ENCODE measurements at places on chromosomes 12 and 14. TPM values are rescaled to one million over a fixed set of nuclear protein-coding genes. Genes with fewer than 3 reads are reported as not detected.

DNA sequence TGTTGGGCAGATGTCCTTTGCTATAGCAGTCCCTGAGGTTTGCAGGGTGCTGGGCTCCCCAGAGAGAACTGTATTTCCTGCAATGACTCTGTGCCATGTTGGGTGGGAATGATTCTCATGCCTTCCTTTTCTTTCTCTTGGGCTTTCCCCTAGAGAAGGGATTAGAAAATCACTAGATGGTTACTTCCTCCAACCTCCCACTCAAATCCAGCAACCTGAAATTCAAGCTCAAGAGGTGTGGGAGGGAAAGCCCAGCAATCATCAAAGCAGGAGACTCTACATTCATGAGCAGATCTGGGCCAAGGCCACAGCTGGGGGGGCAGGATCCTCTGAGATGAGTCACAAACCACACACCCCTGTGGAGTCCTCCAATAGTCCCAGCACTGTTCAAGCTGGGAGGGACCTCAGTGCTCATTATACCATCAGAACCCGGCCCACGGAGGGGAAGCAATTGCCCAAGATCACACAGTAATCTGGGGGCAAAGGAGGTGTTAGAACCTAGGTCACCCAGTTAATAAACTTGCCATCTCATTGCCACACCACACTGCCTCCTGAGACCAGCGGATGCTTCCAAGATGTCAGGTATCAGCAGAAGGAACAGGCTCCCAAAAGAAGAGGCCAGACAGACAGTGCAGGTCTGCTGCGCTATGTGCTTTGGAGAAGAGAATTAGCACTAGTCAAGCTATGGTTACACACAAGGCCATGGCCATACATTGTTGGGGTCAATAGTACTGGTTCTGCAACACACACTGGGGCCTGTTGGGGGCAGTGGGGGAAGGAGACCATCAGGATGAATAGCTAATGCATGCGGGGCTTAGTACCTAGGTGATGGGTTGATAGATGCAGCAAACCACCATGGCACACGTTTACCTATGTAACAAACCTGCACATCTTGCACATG is 65.7 kb downstream of the TTC9 start:
- H3K4me1 ChIP-seq = no peaks in the 10 kb centered on the region
- H3K4me3 ChIP-seq = no peak overlapping the region
- no peak for DNase-seq
- H3K36me3 ChIP-seq = no peaks in the 10 kb centered on the region

DNA sequence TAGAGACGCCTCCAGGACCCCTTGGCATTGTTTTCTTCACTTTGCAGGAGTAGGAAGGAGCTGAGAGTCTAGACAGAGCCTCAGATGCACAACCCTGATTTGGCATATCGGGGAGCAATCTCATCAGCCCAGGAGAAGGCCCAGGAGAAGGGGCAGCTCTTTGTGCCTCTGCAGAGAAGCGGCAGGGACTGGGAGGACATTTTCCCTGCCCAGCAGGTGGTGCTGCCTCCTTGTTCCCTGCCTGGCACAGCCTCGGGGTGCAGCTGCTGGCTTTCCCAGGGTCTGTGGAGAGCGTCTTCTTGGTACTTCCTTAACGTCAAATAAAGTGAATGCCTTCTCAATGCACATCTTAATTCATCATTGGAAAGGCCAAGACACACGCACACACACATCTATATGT is 419.5 kb downstream of the TMEM121 start:
- no peak for DNase-seq
- H3K4me1 ChIP-seq = no peaks in the 10 kb centered on the region
- no peaks in the 10 kb centered on the region for H3K27me3 ChIP-seq
- no peak overlapping the region for H3K4me3 ChIP-seq
- no peaks in the 10 kb centered on the region for H3K36me3 ChIP-seq

GRCh38 chr12:123107926-123108681 is 42.8 kb downstream of the PITPNM2 start:
- H3K27me3 ChIP-seq = no peaks in the 10 kb centered on the region
- no peak for DNase-seq
- H3K4me1 ChIP-seq = peaks cover 29% of the 10 kb centered on the region
- H3K27ac ChIP-seq = no peak overlapping the region
- H3K36me3 ChIP-seq = no peaks in the 10 kb centered on the region
- no peak overlapping the region for H3K4me3 ChIP-seq

DNA sequence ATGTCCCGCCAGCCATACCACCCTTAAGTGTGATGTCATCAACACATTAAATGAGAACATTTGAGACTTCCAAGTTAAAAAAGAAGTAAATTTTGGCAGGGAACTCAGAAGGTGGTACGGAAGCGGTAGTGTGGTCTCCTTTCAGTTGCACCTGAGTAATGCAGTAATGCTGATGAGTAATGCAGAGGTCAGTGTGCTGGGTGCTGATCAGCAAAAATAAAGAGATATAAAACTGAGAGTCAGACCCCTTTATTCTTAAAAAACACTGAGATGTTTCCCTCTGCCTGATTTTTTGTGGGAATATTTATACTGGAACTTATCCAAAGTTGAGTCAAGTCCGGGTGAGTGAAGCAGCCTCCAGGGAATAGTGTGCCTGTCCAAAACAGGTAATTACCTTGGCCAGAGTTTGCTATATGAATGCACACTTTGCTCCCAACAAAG is 370.6 kb upstream of the PRICKLE1 start:
- peak overlapping the region; percentile 81 for H3K27ac ChIP-seq
- H3K4me3 ChIP-seq = no peak overlapping the region
- H3K27me3 ChIP-seq = no peaks in the 10 kb centered on the region
- no peaks in the 10 kb centered on the region for H3K36me3 ChIP-seq
- DNase-seq = peak; percentile 70
- peaks cover 61% of the 10 kb centered on the region for H3K4me1 ChIP-seq

GRCh38 chr12:90905691-90906370 is 49.1 kb downstream of the CCER1 start:
- H3K27ac ChIP-seq = no peak overlapping the region
- H3K4me3 ChIP-seq = no peak overlapping the region
- no peaks in the 10 kb centered on the region for H3K27me3 ChIP-seq
- no peaks in the 10 kb centered on the region for H3K4me1 ChIP-seq
- peak; percentile 15 for DNase-seq
- H3K36me3 ChIP-seq = no peaks in the 10 kb centered on the region

DNA sequence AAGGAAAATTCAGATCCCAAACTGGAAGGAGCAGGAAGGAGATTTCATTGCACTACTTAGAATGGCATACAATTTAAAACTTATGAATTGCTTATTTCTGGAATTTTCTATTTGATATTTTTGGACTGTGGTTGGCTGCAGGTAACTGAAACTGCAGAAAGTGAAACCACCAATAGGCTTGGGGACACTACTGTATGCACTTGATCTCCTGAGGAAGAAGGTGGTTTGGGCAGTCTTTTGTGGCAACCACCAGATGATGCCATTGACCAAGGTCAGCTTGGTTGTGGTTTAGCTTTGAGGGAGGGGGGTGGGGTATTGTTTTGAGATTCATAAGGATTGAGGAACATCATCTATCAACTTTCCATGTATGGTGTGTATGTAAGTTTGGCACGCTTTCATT is 209.5 kb upstream of the STXBP6 start:
- DNase-seq = no peak
- H3K36me3 ChIP-seq = no peaks in the 10 kb centered on the region
- no peak overlapping the region for H3K27ac ChIP-seq
- H3K27me3 ChIP-seq = no peaks in the 10 kb centered on the region
- no peak overlapping the region for H3K4me3 ChIP-seq

DNA sequence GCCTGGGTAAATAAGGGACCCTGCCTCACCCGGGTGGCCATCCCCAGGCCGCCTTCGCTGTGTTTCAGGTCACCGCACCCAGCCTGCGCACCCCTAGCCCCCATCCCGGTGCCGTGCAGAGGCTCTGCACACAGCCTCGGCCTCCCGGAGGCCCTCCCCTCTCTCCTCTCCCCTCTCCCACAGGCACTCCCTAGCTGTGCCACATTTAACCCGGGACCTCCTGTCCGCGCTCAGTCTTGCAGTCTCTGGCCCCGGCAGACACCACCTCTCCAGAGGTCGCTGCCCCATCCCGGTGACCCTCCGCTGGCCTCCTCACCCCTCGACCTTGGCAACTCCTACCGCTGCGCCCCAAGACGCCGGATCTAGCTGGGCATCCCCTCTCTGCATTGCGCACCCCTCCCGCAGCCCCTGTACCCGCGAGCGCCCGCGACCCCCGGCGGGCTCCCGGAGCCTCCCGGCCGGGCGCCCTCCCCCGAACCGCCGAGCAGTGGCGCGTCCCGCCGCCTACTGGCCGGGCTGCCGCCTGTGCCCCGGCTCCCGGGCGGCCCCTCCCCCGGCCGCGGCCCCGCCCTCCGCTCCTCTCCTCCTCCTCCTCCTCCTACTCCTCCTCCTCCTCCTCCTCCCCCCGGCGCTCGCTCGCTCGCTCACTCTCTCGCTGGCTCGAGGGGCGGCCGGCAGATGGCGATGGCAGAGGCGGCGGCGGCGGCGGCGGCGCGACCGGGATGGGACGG is 120.7 kb downstream of the AACS start:
- peak; percentile 53 for DNase-seq
- no peaks in the 10 kb centered on the region for H3K4me1 ChIP-seq

GRCh38 chr14:97850466-97850865 is 1053.3 kb downstream of the VRK1 start:
- H3K27me3 ChIP-seq = no peaks in the 10 kb centered on the region
- no peaks in the 10 kb centered on the region for H3K36me3 ChIP-seq
- DNase-seq = no peak
- H3K4me3 ChIP-seq = no peak overlapping the region
- no peaks in the 10 kb centered on the region for H3K4me1 ChIP-seq

- H3K27ac ChIP-seq = no peak overlapping the region
- H3K4me1 ChIP-seq = no peaks in the 10 kb centered on the region
- H3K27me3 ChIP-seq = no peaks in the 10 kb centered on the region
- no peak for DNase-seq
- no peak overlapping the region for H3K4me3 ChIP-seq
Measured at GRCh38 chr12:88398031-88398430, 182.2 kb downstream of the KITLG start.

DNA sequence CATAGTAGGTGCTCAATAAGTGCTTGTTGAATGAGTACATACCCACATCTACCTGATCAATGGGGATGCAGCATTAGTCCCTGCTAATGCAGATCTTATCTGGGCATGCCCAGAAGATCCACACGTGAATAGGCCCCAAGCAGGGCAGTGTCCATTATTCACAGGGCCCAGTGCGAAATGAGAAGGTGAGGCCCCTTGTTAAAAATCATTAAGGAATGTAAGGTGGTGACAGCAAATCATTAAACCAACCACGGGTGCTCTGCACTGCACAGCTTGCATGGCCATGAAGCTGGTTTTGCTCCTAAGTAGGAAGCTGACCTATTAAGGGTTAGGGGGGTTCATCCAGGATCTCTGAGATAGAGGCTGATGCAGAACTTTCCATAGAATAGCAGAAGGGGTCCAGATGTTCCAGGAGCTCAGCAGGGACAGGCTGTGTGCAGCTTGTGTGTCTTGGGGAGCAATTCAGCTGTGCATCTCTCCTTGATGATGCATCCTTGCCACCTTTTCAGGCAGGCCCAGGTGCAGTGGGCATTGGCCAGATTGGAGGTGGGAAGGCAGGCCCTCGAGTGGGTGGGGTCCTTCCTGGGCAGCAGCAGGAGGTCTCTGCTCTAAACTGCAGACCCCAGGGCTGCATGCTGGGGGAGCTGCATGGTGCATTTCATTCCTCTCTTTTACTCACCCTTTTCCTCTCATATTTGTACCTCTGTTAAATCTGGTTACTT is 231.3 kb upstream of the PWP1 start:
- DNase-seq = no peak
- H3K4me3 ChIP-seq = no peak overlapping the region
- no peaks in the 10 kb centered on the region for H3K27me3 ChIP-seq
- no peak overlapping the region for H3K27ac ChIP-seq

- H3K36me3 ChIP-seq = no peaks in the 10 kb centered on the region
- no peaks in the 10 kb centered on the region for H3K4me1 ChIP-seq
- DNase-seq = no peak
- H3K27me3 ChIP-seq = no peaks in the 10 kb centered on the region
- no peak overlapping the region for H3K27ac ChIP-seq
Measured at GRCh38 chr14:104510794-104511611, 68.6 kb upstream of the C14orf180 start.

GRCh38 chr14:65927931-65928356 is 515.4 kb downstream of the FUT8 start:
- no peaks in the 10 kb centered on the region for H3K36me3 ChIP-seq
- H3K27me3 ChIP-seq = no peaks in the 10 kb centered on the region
- no peak for DNase-seq
- H3K4me3 ChIP-seq = no peak overlapping the region
- H3K4me1 ChIP-seq = no peaks in the 10 kb centered on the region

KRT79 gene
- not detected for total RNA-seq

HOXC4 gene
- not detected for total RNA-seq

LPAR5 gene
- not detected for total RNA-seq

DBX2 gene
- total RNA-seq = not detected

OR6C70 gene
- not detected for total RNA-seq

HIGD1C gene
- not detected for total RNA-seq

RERGL gene
- total RNA-seq = not detected

AGAP2 gene
- 0.24 TPM for total RNA-seq

Measured in endothelial cell of umbilical vein (primary cell).